Stimulated activated CD8-positive, alpha-beta memory T cell treated with anti-CD3 and anti-CD28 coated beads, Interleukin-4, amount 100 ng/mL, for 1 hour (primary cell): ENCODE measurements at places on chromosomes 7 and 10.

- DNase-seq: no peak
Measured at GRCh38 chr7:143104759-143105158, 27.1 kb upstream of the PIP start.

- no peak for DNase-seq
Measured at GRCh38 chr7:149642589-149642988, 130.8 kb downstream of the ZNF467 start.

- DNase-seq: no peak
Measured at GRCh38 chr10:30489346-30489745, 55.4 kb downstream of the MAP3K8 start.

GRCh38 chr7:122457969-122458368 is 153.4 kb upstream of the FEZF1 start:
- no peak for DNase-seq

DNA sequence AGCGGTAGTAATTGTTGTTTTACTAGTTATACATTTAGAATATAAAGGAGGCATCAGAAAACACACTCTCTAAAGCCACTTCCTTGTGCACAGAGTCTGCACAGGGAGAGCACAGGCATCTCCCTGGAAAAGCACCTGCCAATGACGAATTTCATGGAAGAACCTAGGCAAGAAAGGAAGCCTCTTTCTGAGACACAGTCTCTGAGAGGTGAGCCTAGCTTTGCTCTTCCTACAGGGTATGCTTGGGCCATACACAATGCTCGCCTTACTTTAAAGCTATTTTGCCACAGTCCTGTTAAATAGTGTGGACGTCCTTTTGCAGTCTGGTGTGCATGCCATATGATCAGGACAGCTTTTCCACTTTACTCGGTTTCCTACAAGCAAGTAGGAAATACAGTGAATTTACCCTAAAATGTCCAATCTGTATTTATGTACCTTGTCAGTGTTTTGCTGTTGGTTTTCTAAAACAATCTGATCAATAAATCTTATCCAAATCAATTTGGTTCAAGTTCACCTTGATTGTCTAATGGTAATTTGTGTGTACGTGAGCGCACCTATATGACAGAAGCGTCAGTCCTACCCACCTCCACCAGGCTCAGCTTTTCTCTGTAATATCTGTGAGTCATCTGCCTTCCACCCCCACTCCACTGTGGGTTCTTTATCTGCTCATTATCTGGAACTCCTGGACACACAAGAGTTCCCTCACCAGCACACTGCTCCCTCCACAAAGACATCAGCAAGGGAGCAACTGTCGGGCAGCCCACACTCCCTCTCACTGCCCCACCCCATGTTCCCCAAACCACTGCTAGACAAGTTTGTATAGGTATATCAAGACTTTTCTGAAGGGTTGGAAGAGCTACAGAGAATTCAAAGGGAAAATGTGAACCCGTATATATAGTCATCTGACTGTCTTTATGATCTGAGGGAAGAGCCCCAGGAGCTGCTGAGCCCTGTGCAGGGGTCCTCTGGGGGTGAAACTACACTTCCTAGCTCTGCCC is 65.2 kb downstream of the KLHDC10 start:
- DNase-seq: no peak

- DNase-seq: no peak
Measured at GRCh38 chr10:127928021-127928806, 21.3 kb downstream of the PTPRE start.

DNA sequence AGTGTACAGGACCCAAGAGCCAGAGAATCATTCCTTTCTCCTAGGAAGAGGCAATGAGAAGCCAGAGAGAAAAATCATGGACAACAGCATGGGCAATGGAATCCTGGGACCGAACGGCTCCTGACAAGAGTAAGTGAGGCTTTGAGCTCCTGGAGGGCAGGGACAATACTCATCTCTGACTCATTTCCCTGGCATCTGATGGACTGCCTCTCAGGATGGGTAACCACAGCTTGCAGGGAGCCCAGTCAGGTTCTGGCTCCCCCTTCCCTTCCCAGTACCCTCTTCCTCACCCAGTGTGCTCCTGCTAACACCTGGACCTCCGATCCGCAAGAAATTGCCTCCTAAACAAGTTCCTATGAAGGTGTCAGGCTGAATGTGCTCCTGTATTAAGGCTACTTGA is 51.2 kb upstream of the SORCS3 start:
- DNase-seq: no peak

DNA sequence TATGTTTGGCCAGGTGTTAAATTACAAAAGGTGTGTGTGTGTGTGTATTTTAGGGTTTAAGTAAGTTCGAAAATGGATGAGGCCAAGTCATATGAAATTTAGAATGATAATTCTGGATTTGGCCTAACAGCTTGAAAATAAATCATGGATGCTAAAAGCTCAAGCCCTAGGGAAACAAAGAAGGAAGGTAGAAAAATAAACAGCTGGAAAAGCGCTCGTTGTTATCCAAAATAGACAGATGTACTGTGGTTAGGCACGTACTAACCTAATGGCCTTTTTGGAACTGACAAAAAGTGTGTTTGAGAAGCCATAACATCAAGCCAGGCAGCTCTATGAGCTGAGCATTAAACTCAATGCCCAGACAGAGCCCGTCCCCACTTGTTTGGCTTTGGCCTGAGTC is 17.5 kb upstream of the PALS2 start:
- no peak for DNase-seq

DNA sequence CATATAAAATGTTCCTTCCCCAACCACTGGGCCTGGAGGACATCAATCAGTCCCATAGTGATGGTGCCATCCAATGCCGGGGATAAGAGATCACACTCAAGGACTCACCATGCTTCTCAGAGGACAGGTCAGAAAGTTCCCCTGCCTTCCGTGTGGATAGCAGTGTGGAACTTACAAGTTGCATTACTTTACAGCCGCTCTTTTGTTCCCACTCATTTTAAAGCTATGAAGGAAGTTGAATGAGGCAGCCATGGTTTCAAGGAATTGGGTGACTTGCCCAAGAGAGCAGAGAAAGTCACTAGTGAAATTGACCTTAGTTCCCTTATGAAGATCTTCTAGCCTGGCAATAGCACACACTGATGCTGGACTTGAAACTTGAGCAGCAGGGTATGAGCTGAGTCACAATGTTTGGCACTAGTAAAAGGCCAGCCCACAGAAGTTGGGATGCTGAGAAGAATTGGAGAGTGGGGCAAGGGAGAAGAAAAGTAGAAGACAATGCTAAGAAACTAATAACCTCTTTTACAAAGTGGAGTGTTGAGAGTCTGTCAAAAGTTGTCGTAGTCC is 78.7 kb downstream of the CXCL12 start:
- DNase-seq: no peak

GRCh38 chr7:38840736-38841460 is 68.1 kb downstream of the VPS41 start:
- no peak for DNase-seq

GRCh38 chr10:103548006-103548405 is 54.5 kb downstream of the NEURL1 start:
- DNase-seq: no peak

- DNase-seq: no peak
Measured at GRCh38 chr7:15648461-15648961, 38.0 kb downstream of the MEOX2 start.

GRCh38 chr10:7686351-7687171 is 16.6 kb upstream of the ITIH2 start:
- no peak for DNase-seq

DNA sequence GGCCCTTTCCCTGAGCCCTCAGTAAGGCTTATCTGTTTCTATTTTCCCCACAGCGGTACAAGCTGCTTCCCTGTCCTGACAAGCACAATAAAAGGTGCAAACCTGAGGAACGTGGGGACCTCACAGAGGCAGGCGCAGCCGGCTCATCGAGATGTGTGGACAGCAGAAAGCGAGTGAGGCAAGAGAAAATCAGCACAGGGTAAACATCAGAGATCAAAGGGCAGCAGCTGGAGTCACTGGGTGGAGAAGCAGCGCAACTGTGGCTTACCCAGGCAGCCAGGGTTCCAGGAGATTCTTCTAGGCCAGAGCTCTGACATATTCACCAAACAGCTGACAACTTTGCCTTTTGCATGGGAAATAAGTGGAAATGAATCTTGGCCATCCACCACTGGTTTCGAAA is 212.6 kb downstream of the WDR11 start:
- no peak for DNase-seq

DNA sequence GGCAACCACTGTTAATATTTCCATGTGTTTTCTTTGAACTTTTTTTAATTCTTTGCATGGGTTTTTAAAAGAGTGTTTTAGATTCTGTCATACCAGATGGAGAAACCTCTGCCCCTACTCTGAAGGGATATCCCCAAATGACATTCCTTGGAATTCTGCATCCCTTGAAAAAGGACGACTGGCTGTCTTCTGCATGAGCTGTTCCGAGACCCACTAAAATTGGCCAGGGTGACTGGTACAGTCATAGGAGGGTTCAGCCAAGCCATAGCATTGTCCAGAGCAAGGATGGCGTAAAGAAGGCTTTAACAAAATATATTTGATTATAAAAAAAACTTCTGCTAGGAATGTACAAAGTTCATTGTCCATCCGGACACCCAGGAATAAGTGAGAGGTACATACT is 952.9 kb downstream of the NRG3 start:
- no peak for DNase-seq

DNA sequence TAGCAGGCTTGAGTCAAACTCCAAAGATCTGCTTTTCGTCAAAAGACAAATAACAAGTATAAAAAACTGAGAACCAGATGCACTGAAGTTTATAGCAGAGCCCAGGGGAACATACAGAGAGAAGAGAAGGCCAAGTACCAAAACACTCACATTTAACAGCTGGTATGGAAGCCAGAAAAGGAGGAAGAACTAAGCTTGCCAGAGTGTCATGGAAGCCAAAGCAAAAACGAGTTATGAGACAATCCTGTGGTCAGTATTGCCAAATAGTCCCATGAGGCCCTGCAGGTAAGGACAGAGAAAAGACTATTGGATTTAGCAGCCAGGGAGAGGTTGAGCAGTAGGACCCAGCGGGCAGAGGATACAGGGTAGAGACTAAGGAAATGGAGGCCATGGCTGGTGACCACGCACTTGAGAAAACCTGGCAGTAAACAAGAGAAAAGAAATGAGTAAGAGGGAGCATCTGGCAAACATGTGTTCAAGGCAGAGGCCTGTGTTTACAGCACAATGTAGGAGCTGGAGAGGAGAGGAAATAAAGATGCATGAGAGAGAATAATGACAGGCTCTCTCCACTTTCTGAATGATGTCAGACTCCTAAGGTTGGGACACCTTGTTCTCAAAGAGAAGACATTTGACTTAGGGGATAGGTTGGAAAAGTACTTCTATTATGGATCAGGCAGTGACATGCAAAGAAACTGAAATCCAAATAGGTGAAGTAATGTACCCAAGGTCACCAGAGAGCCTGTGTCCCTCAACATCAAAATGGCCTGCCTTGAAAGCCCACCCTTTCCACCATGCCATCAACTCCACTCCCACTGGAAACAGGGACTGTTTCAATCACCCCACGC is 9.1 kb downstream of the CREB3L2 start:
- DNase-seq: no peak

DNA sequence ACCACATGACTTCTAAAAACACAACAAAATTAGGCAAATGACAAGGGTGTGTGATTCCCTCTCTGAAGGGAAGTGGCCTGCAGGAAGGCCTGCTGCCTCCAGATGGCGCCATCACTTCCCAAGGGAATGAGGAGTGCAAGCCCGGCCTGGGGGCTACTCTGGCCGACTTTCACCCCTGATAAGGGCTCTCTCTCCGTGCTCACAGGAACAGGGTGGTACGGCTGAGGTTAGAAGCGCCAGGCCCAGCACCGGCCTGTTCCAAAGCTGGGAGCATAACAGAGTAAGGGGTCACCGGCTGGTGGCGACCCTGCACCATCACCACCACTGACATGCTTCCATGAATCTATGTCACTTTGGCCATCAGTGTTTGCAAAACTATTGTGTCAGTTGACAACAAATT is 13.1 kb downstream of the RBP3 start:
- no peak for DNase-seq

GRCh38 chr7:55438757-55439525 is 73.8 kb downstream of the LANCL2 start:
- DNase-seq: no peak

DNA sequence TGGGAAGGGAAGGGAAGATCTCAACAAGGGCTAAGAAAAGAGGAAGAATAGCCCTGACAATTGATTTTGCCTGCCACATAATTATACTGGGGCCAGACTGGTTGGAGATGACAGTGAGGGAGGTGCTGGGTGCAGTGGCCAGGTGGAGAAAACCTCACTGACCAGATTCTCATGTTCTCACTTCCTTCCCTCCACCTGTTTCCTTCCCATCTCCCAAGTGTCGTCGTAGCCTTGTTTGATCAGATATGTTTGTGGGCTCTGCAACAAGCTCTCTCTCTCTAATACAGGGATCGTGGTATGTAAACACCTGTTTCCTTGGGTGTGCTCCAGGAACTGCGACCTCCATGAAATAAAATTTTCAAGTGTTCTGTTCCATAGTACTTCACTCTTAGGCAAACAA is 60.2 kb downstream of the VCL start:
- no peak for DNase-seq

DNA sequence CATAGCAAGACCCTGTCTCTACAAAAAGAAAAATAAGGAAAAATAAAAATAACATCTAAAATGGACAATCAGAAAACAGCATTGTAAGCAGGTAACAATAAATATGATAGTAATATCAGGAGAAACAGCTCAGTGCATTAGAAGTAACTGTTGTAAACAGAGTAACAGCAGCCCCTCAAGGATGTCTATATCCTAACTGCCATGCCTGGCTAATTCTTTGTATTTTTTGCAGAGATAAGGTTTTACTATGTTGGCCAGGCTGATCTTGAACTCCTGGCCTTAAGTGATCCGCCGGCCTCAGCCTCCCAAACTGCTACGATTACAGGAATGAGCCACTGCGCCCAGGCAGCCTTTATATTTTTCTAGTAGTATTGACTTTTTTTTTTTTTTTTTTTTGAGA is 7.5 kb downstream of the SORBS1 start:
- no peak for DNase-seq

GRCh38 chr10:112744181-112745096 is 205.6 kb upstream of the TCF7L2 start:
- DNase-seq: no peak

DNA sequence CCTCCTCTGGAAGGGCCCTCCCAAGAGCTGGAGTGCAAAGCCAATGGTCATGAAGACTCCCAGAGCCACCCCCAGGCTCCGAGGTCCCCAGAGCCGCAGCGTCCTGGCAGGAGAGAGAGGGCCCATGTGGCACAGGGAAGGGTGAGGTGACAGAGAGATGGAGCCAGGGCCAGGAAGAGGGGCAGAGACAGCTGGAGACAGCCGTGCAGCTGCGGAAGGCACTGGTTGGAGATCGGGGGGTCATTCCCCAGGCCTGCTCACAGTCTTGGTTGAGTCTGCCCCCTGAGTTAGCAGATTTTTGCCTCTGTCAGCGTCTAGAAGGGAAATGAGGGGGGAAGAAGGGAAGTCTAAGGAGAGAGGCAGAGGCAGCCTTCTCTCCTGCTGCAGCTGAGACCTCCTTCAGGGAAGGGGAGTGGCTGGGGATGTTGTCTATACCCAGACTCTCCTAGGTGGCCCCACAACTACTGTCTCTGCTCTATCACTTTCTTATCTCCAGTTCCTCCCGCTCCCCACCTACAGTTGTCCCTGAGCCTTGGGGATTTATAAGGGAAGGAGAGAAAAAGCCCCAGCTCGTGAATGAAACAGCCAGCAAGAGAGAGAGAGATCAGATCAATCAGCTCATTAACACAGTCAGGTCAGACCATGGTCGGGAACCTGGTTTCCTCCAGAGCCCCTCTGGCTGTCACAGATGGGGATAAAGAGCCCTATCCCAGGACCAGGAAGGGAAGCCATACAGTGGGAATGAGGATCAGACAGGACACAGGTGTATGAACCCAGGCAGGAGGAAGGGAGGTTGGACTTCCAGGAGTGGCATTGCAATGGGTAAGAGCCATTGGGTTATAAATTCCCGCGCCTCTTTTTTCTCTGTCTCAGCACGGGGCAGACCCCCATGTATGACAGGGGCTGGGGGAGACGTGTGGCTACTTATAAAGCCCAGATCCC is 1.2 kb downstream of the GAL3ST4 start:
- DNase-seq: no peak
